ENCODE measurements at places on chromosomes 1 and 21. TPM values are rescaled to one million over a fixed set of nuclear protein-coding genes. Genes with fewer than 3 reads are reported as not detected.

DNA sequence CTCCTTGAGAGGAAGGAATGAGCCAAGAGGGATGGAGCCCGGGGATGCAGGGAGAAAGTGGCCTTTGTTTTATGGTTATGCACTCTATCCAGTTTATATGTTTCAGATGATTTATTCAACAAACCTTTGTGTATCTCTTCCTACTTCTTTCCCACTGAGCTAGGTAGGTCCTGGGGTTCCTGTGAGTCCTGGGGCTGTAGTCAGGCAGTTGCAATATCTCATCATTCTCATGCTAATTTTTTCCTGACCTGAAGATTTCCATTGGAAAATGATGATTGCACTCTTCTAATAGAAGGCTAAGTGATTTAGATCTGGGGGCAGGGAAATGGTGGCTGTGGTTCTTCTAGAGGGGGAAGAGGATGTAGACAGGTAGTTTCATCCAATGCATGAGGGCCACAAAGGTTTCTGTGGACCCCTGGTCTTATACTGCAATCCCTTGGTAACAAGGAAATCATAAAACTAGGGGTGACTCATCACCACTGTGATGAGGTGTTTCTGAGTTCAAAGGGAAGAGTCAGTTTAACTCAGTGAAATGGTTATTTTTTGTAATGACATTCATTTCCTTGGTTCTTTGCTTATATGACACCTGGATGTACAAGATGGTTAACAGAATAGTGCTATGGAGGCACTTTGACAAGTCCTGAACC lies 20.2 kb downstream of the B3GALT5 start:
- DNase-seq: peak; percentile 36

DNA sequence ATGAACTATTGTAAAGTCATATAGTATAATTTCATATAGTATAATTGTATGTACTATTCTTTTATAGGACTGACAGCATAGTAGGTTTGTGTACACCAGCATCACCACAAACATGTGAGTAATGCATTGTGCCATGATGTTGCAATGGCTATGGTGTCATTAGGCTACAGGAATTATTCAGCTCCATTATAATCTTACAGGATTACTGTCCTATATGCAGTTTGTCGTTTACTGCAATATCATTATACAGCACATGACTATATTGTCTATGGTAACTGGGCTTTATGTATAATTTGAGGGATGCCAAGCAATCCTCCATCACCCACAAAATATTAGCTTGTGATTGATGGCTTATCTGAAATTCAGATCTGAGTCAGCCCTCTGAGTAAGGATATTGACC lies 54.2 kb upstream of the PBX1 start:
- DNase-seq: peak; percentile 33

- DNase-seq: no peak
Observed at GRCh38 chr1:76053021-76053420, 21.5 kb upstream of the ST6GALNAC3 start.

DNA sequence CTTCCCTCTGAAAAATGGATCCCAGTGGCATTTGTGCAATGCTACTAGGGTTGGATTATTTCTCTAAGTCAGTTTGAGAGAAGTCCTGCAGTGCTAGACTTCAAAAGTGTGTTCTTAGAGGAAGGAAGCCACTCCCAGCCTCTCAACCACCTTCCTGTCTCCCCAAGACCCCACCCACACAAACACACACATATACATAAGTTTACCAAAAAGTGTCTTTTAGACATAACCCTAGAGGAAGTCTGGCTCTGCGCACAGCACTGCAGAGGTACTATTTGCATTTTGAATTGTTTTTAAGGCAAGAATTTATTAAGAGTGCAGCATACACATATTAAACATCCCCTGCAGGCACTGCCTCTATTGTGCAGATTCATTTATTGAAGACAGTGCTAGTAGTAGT lies 127.3 kb downstream of the HHIPL2 start:
- DNase-seq: no peak

DNA sequence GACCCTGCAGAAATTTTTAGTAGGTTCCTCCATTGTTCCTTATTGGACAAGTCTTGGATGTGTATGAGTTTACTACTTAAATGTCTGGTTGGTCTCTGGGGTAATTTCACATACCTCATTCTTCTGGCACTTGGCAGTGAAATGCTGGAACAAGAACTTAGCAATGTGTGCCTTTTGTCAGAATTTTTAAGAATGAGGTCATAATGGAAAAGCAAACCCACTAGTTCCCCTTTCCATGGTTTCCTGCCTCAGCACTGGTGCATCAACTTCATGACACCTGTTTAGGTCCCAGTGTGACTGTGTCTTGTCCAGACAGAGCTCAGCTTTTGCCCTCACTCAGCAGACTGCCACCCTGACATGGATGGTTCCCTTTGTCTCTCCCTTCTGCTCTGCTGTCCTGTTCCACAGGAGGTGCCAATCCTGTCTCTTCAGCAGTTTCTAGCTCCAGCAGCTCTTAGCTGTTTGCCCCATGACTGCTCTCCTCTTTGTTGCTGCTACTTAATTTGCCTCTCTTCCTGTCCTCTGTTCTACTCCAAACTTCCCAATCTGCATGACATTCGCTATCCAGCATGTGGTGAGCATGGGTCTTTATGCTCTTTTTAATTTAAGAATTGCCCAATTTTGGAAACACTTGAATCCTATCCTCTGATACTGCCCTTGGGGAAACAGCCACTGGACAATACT lies 135.6 kb downstream of the CYYR1 start:
- DNase-seq: peak; percentile 61

- DNase-seq: no peak
Observed at GRCh38 chr1:100461222-100461621, 76.7 kb upstream of the GPR88 start.

DNA sequence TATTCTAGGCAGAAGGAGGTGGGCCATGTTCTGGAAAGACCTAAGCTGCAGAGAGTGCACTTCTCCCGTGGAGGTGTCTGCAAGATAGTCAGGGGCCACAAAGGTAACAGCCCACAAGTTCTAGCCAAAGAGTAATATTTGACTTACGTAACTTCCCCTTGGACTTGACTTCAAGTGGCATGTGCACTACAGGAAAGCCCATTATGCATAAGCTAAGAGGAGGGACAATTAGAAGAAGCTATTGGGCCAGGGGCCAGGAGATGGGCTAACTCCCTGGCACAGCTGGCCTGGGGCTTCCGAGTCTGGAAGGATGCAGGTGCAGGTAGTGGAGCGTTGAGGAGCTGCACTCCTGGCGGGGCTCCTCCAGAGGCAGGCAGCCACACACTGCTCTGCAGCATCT lies 58.3 kb downstream of the ERG start:
- no peak for DNase-seq

DNA sequence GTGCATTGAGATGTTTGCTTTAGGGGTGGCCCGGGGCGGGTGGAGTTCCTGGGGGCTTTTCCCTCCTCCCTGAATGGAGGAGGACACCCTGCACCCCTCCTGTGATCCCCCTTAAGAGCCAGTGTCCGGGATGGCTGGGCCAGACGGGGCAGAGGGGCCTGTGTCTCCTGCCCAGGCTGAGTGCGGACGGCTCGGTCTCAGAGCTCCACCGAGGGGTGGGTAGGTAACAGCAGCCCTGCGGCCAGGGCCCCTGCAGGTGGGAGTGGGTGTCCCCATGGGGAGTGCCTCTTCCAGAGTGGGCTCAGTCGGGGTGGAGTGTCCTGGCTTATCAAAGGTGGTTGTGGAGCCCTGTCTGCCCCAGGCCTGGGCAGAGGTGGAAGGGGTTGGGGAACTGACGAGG lies 23.1 kb downstream of the TP73 start:
- no peak for DNase-seq

GRCh38 chr1:240967070-240967724 lies 355.2 kb upstream of the GREM2 start:
- no peak for DNase-seq

Gene AUNIP
- total RNA-seq: 13.8 TPM

Gene TRIM67
- total RNA-seq: not detected

Gene NHLH1
- 0.04 TPM for total RNA-seq

Gene NBPF26
- 11.2 TPM for total RNA-seq

Gene SPRR4
- total RNA-seq: 0.18 TPM
